T-helper 1 cell (primary cell): ENCODE measurements at places on chromosomes 6 and 20.

DNA sequence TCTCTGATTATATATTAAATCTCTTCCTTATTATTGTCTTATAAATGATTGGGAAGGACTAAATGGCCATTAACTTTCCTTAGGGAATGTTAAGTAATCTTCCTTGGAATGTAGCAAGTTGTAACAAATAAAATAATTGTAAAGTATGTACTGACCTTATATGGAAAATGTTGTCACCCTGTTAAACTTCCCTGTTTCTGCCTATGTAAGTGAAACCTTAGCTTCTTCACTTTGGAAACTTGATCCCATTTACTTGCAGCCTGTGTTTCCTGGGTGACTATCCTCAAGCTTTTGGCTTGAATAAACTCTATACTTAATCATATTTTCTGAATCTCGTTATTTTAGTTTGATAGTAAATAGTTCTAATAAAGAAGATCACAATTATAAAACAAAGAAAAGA, 519.5 kb upstream of the PTCHD4 start:
- no peak for DNase-seq

DNA sequence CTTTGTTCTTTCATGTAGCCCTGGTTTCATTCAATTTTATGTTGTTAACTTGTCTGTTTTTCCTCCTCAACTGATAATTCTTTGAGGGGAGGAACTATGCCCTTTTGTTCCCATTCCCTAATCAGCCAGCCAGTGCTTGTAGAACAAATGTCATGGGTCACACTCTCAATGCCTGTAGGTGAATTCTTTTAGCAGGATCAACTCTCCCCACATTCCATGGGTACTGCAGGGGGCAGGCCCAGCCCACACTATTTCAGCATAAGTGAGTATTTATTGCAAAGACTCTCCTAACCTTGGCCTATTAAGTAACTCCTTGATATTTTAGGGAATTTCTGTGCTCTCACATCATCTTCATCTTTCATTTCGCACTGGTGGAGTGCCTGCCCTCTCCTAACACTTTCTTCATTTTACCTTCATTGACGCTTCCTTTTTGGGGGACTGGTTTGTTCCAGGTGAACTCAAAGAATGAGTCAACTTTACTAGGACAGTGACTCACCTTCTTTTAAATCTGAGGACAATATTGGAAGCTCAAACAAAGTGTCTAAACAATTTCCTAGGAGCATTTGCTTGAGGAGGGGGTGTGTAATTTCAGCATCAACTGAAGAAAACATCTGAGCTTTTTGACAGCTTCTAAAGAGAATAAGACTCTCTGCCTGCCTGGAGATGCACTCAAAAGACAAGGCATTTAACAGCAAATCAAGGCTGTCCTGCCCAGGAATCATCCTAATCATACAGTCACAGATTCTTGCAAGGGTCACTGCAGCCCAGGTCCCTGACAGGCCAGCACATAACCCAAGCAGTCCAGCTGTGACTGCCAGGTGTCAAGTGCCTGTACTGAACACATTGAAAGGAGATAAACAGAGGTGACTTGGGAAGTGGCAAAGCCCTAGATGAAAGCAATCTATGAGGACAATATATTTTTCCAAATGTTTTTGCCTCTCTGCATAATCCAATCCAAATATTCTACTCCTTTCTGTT, 263.9 kb upstream of the PRND start:
- no peak for DNase-seq

DNA sequence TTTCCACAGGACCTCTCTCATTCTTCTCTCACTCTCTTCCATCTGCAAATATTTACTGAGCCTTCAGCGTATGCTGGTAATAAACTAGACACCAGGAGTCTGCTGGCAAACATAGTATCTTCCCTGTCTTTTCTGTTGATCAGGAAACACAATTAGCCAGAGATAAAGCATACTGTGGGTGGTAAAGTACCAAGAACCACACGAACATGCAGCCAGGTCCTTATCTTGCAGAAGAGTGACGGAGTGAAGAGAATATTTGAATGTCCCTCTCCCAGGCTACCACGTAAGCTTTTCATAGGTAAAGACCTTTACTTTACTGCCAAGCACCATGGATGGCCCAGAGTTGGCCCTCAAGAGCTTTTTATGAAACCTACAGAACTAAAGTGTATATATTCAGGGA, 13.3 kb downstream of the FHL5 start:
- no peak for DNase-seq

GRCh38 chr20:7269452-7269851, 502.0 kb downstream of the BMP2 start:
- no peak for DNase-seq

DNA sequence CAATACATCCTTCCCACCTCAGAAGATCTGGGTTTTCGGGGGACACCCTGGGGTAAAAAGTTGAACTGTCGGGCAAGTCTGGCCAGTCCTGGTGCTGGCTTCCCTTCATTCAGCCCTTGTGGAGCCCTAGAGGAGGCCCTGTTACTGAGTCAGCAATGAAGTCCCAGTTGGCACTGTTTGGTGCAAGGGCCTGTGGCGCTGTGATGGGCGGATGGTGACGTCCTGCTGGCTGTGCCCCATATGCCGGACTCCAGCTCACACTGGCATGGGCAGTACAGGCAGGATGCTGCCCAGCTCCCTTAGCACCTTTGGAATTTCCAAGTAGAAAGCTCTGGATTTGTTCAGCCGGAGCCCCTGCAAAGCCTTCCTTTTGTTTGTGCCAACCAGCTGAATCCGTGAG, 186.2 kb upstream of the PMEPA1 start:
- no peak for DNase-seq

GRCh38 chr6:145669627-145670034, 65.7 kb downstream of the EPM2A start:
- no peak for DNase-seq

- no peak for DNase-seq
Measured at GRCh38 chr6:93902517-93902916, 483.2 kb upstream of the EPHA7 start.

DNA sequence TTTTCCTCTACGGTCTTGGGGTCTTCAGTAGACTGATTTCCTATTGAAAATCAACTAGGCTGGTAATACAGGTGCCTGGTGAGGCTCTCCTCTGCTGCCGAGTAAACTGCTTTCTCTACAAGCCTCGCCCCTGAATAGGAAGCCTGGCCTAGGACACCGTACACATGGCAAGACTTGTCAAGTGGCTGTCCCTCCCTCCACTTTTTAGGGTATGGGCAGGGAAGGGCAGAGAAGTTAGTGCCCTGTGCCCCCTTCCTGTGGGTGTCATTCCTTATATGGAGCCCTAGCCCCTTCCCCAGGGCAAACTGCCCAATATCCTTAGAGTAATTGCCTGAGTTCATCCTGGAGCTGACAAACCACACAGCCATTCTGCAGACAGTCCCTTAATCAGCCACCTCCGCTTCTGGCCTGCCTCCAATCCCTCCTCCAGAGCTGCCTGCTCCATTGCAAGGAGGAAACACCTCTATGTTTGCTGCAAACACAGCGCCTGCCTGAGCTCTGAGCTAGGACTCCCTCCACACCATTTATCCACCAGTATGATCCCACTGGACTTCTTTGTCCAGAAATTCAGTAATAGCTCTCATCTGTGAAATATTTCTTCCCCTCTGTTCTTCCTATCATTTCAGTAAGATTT, 93.1 kb downstream of the CHD6 start:
- DNase-seq: no peak

DNA sequence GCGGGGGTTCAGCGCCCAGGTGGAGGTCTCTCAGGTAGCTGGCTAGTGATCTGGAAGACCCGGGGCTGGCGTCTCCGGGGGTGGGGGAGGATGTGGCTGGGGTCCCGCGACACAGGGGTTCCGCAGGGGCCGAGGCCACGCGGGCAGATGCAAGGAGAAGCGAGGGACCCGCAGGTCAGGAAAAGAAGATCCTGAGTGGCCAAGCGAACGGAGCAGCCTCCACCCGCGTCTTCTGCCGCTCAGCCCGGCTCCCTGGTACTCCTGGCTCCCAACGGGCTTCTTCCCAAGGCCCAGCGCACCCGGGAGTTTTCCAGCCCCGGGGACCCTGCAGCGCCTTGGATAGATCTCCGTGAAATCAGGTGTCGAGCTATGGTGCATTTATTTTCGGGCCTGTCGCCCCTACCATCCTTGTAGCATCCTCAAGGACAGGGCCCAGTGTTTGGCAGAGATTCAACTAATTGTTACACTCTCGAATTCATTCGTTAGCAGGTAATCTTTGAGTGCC, 682 bp upstream of the CHD6 start:
- DNase-seq: no peak
